ENCODE measurements at places on chromosomes 12 and 14. TPM values are rescaled to one million over a fixed set of nuclear protein-coding genes. Genes with fewer than 3 reads are reported as not detected.

SOCS2 gene
- 77.1 TPM for total RNA-seq

TC2N gene
- total RNA-seq: 80.9 TPM

CLEC9A gene
- total RNA-seq: not detected

AQP2 gene
- total RNA-seq: 0.67 TPM

TPH2 gene
- total RNA-seq: not detected

Data from thyroid gland (tissue), 4 donors.